ENCODE measurements at places on chromosomes 6 and 20.

- no peak for DNase-seq
Observed at GRCh38 chr6:89888871-89889270, 5.4 kb upstream of the GJA10 start.

- DNase-seq = peak; percentile 2
Observed at GRCh38 chr6:96468681-96469224, 52.9 kb upstream of the UFL1 start.

- DNase-seq = no peak
Observed at GRCh38 chr20:20060234-20060998, 8.1 kb downstream of the CFAP61 start.

GRCh38 chr20:12056839-12057238 is 139.1 kb downstream of the BTBD3 start:
- no peak for DNase-seq
